ENCODE measurements at places on chromosomes 1 and 21. TPM values are rescaled to one million over a fixed set of nuclear protein-coding genes. Genes with fewer than 3 reads are reported as not detected.
A peak's percentile ranks its signal among the peaks of the same experiment; 100 is the strongest.

The UMODL1 gene
- polyA plus RNA-seq = not detected

The VPS13D gene
- 19.8 TPM for polyA plus RNA-seq

GRCh38 chr1:115118611-115119010 is 29.3 kb upstream of the TSPAN2 start:
- no peak for DNase-seq

DNA sequence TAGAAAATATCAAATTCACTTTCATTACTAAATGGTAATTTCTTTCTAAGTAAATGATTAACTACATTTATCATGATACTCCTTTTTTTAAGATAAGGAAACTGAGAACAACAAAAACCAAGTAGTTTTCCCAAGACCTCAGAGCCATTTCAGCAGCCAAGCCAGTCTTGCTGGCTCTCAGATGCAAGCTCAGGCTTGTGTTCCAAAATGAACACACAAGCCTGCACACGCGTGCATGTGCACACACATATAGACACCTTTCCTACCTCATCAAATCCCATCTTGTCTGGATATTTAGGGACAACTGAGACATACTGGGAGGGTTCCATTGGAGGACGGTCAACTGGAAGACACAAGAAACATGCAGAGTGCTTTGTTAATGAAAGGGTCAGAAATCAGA is 83.0 kb downstream of the COLGALT2 start:
- DNase-seq = no peak

GRCh38 chr1:206470692-206471414 is 577 bp downstream of the IKBKE start:
- peak; percentile 61 for DNase-seq
